ENCODE measurements at places on chromosomes 7 and 10.

- no peak for ATAC-seq
Measured at GRCh38 chr10:70359017-70359550, 23.3 kb downstream of the LRRC20 start.

- ATAC-seq, result no peak
Measured at GRCh38 chr7:106545275-106545674, 115.7 kb downstream of the CCDC71L start.

DNA sequence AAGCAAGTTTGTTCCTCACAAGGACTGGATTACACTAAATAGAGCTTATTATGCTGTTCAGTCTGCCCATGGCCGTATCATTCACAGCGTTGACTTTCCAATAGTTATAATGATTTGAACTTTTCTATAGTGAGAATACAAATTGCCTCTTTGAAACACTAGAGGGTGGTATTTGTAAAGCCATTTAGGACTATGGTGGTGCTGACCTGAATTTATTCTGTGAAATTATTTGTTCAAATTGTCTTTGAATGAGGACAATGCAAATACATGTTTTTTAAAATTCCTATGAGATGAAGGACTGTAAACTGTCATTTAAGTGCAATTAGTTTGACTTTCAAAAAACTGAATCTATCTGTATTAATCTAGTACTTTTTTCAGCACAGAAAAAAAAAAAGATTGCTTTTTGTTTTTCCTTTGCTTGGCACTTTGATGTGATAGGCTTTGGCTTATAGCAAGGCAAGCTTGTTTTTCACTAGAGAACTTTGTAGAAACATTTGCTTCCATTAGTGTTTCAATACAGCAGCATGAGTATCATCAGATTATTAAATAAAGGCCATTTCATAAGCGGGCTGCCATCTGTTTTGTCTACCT, 122.7 kb upstream of the TMEM229A start:
- no peak for ATAC-seq

GRCh38 chr10:78450807-78451485, 417.3 kb downstream of the RPS24 start:
- no peak for ATAC-seq

DNA sequence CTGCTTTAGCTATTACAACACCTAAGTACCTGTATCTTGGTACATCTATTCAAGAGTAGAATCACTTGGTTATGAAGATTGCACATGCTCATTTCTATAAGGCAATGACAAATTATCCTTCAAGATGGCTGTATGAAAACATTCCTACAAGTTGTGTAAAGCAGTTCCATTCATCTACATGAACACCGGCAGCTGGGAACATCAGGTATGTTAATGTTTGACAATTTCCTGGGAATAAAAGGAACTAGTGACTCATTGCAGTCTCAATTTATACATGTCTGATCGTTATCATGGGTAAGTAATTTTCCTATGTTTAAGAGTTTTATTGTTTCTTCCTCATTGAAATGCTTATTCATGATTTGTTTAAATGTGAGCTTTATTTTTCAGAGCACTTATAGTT, 203.2 kb upstream of the SEMA3E start:
- no peak for ATAC-seq

DNA sequence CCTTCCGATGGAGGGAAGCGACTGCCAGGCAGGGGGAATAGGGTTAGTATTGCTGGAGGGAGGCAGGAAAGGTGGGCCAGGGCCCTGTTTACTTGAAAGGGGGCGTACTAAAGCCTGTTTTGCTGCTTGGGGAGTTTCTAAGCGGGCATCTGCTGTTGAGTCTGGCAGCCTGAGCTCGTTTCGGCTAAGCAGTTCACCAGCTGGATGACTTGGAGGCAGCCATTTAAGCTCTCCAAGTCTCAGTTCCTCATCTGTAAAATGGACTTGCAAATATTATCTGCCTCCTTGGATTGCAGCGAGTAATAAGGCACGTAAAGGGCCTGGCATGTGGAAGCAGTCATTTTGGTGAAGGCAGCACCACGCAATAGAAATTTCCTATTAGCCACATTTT, 44.0 kb downstream of the LDB3 start:
- no peak for ATAC-seq

DNA sequence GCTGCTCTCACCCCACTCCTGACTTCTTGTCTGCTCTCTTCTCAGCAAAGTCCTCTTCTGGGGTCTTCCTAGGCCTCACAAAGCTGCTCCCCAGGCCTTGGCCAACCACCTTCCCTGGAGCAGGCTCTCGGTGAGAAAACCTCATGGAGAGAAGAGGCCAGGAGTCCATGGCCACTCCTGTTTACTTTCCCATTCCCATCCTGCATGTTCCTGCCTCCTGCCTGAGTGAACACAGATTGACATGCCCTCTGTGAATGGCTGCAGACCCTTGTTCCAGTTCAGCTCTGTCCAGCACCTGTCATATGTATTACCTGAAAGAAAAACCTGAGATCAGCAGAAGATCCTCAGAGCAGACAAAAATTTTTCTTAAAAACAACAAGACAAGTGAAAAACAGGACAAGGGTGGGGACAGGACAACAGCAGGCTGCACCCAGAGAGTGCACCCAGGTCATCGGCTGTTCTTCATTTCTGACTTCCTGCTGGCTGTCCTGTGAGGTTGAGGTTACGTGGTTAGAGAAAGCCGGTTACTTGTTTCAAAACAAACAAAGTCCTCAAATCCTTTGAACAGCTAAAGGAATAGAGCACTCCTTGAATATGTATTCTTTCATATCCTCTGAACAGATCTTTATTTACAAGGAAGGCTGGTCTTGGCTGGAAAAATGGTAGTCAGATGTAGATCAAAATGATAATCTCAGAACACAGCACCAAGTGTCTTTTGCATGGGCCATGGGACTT, 34.0 kb upstream of the DLD start:
- no peak for ATAC-seq

DNA sequence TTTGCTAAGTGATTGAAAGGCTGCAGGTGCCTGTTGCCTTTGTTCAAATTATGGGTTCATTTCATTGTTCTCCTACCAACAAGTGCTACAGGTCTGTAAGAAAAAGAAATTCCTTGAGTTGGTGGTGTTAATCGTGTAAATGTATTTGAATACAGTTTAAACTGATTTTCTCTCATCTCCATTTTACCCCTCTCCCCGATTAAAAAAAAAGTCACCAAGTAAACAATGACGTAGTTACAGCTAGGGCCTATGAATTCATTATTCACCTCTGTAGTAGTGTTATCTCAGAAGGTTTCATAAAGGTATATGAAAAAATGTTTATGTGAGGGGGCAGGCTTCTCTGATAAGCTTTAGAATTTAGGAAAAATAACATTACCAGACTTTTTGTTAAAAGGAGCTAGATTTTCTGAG, 1.1 kb downstream of the REEP3 start:
- no peak for ATAC-seq

DNA sequence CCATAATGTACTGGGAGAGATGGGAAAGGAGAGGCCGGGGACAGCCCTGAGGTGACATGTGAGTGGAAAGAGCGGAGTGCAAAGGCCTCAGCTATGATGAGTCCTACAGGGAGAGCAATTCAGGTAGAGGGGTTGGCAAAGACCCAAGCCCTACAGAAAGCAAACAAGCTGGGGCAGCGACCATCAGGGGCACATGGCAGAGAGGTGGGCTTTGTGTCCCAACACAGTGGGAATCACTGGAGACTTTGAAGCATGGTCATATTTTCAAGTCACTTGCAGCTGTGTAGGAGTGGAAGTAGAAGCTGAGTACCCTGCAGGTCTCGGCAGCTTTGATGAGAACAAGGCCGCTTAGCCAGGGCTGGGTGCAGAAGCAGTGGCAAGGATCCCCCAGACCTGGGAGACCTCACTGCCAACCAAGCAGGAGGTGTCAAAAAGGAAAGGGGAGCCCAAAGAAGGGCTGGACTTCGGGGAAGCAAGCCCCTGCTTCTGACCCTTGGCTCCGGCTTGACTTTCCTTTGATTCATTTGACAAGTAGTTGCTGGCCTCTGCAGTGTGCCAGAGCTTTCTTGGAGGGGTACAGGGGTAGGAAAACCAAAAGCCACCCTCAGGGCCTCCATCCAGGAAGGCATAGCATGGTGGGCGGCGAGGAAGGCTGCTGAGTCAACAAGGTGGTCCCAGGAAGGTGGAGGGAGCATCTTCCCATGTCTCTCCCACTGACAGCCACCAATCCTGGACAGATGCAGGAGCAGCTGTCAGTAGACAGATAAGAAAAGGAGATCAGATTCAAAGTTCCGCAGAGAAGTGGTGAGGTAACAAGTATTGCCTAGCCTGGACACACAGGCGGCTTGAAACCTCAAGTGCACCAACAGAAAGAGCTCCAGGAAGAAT, 1.9 kb upstream of the PGAM2 start:
- ATAC-seq, result no peak

GRCh38 chr10:77507291-77507880, 130.2 kb downstream of the KCNMA1 start:
- no peak for ATAC-seq

DNA sequence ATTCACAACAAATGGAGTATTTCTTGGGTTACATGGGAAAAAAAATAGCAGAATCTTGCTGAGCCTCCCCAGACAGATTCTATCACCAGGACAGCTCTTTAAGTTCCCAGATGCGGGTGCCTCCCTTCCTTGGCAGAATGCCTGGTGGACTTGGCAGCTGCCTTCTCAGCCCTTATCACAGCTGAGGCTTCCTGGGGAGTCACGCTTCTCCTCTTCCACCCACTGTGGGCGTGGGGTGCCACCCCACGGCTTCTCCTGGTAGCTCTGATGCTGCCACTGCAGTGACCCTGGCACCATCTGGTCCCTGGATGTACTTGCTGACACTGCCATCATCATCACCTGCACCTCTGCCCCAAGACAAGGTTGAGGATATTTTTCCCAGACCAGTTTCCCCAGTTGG, 16.2 kb upstream of the NME8 start:
- ATAC-seq, result peak; percentile 52

GRCh38 chr7:108311446-108312168, 144.6 kb downstream of the NRCAM start:
- peak; percentile 77 for ATAC-seq

DNA sequence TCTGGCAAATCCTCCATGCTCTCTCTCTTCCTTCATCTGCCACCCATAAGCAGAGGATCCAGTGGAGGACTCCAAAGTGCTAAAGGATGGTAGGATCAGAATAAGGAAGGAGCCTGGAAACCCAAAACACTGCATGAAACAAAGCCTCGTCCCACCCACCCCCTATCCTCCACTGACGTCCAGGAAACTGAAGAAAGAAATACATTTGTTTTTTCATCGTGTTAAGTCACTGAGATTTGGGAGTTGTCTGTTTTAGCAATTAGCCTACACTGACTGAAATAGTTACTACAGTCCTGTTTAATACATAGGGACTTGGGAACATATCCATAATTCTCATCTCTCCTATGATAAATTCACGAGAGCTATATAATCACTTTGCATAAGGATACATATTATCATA, 14.8 kb downstream of the ANXA7 start:
- no peak for ATAC-seq

DNA sequence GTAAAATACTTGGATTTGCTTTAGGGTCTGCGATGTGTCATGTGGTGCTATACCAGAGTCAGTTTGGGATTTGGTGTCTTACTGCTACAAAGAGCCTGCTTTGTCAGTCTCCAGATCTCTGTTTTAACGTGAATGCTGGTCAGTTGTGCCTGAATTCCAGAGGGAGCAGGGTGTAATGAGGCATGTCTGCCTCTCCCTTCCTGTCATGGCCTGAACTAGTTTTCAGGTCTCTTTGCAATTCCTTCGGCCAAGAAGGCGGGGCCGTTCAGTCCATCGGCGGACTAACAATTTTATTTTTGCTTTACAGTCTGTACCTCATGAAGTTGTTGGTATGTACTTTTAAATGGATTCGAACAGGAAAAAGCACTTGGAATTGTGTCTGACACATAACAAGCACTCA, 465.1 kb upstream of the ADARB2 start:
- ATAC-seq, result no peak

DNA sequence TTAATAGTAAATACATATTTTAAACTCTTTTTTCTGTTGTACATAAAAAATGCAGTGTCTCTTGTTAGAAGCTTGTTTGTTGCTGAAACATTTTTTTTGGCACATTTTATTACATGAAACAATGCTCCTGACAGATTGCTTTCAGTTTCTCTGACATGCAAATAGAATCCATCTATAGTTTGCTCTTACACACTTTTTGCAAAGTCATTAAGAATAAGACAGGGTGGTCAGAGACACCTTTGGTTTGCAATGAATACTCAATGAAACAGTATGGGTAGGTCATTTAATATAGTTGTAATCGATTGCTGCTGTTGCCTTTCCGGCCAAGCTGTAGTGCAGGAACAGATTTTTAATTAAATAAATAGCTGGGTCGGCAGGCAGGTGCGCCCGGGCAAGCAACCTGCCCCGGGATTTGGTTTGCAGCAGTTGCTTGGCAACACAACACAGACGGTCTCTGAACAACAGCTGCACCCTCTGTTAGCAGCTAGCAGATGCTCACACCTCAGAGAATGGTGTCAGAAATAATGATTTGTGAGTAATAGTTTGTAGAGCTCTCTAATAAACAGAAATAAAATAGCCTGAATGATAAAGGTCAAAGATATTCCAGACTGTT, 115.7 kb upstream of the CACNA2D1 start:
- ATAC-seq, result no peak

DNA sequence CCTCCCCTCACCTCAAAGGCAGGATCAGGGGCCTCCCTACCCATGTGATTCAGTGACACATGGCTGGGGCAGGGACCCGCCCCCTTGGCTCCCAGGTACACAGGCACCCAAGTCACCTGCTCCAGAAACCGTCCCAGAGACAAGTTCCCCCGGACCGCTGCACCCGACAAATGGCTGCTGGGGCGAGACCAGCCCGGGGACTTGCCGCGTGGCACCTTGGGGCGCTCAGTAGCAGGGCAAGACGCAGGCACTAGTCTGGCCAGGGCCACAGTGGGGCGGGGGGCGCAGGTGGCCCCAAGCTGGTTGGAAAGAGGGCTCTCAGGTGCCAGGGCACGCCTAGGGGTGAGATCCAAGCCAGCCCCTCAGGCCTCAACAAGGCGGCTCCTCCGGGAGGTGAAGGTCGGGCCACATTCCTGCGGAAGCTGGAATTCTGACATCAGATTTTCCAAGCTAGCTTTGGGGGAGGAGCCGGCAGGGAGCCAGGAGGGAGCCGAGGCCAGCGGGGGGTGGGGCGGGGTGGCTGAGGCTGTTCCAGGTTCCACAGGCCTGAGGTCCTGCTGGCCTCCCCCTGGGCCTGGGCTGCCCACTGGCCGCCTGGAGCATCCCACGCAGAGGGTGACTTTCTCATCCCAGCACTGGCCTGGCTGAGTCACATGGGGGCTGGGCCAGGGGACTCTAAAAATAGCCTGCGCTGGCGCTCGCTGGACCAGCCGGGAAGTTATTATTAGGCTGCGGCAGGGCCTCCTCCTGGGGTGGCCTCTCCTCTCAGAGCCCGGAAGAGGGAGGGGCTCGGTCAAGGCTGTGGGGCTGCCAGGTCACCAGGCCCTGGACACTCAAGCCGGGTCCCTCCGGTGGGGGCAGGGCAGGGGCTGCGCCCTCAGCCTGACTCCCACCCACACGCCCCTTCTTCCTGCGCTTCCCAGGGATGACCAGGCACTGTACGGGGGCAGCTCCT, 20.5 kb upstream of the INPP5A start:
- ATAC-seq, result peak; percentile 68

GRCh38 chr7:1853986-1854865, 184.1 kb downstream of the ELFN1 start:
- no peak for ATAC-seq

- no peak for ATAC-seq
Measured at GRCh38 chr10:78304091-78305045, 270.7 kb downstream of the RPS24 start.

Data from esophagus mucosa (tissue), 1 donor.